ENCODE measurements at places on chromosomes 2 and 18.

GRCh38 chr2:47089083-47089464, 66.0 kb downstream of the STPG4 start:
- DNase-seq = no peak

GRCh38 chr2:142871396-142871795, 6.1 kb upstream of the KYNU start:
- DNase-seq = no peak

DNA sequence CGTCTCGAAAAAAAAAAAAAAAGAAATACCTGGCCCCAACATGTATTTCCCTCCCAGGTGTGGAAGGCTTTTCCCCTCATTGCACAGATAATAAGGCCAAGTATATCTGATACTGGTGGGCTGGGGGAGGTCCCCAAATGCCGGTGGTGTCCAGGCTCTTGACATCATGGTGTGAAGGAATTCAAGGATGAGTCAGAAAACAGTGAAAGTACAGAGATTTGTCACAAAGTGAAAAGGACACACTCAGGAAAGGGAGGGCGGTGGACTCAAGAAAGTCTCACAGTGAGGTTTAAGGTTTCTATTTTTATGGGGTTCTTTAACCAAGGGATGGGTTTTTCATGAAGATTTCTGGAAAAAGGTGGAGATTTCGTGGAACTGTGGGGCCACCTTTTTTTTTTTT, 37.8 kb upstream of the FZD5 start:
- no peak for DNase-seq

- DNase-seq = no peak
Observed at GRCh38 chr2:72415241-72415661, 267.6 kb upstream of the CYP26B1 start.

DNA sequence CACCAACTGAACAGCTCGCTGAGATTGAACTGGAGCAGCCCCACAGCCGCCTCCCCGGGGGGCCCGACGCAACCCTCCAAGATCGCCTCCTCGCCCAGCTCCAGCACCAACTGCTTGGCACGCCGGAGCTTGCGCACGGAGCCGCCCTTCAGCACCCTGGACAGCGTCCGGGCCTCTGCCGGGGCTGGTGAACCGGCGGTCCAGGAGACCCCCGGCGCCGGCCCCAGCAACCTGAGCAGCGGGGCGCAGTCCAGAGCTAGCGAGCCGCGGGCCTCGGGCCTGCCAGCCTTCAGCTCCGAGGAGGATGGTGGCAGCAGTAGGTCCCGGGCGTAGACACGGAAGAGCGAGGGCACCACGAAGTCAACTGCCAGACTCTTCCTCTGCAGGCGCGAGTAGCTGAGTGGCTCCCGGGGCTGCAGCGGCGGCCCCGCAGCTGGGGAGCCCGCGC, 1.2 kb downstream of the ALK start:
- no peak for DNase-seq

DNA sequence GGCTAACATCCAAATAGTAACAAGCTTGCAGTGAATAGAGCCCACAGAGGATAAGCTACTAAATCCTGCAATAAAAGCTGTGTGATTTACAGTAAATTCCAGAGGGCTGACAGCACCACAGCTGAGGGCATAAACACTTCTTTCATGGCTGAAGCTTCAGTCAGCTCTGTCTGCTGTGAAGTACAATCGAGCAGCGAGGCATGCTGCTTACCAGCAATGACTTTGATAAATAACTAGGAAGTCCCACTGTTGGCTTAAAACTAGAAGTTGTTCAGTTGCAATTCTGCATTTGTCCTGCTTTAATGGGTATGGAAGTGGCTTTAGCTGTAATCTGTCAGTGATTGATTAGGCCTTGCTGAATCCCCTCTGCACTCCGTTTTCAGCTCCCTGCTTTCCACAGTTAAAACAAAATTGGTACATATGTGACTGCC, 65.2 kb upstream of the FIGN start:
- no peak for DNase-seq

DNA sequence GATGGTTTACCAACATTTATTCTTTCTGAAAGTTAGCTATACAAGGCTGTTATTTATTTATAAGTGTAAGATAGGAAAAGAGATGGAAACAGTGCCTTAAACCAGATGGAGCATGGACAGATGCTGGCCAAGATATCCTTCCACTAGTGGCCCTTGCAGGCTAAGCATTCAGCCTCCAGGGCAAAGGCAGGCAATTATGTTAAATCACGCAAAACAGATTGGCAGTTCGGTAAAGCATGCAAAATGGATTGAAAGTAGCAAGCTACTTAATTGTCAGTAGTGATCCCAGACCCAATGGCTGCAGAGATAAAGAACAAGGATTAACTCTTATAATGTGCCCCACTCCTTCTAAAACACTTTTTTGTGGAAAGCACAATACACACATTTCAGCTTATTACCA, 105.4 kb upstream of the MAP4K3 start:
- DNase-seq = no peak

DNA sequence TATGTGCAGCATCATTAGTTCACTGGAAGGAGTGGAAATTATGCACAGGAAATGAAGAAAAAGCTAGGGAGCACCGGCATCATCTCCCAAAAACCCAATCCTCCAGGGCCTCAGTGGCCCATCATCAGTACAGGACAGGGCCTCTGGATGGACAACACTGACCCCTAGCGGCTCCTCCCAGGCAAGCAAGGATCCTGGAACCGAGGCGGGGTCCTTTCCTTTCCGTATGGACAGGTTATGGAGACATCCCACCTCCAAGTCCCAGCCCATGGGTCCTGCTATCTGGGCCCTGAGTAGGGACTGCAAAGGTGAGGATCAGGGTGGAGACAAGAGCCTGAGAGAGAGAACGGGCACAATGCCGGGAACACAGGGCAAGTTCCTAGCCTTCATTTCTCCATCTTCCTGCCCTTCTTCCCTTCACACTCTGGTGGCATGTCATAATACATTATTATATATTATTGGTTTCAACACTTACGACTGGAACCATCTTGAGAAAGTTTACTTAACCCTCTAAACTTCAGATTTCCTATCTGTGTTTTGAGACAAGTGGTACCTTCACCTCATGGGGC, 68.2 kb downstream of the ZNF516 start:
- no peak for DNase-seq

DNA sequence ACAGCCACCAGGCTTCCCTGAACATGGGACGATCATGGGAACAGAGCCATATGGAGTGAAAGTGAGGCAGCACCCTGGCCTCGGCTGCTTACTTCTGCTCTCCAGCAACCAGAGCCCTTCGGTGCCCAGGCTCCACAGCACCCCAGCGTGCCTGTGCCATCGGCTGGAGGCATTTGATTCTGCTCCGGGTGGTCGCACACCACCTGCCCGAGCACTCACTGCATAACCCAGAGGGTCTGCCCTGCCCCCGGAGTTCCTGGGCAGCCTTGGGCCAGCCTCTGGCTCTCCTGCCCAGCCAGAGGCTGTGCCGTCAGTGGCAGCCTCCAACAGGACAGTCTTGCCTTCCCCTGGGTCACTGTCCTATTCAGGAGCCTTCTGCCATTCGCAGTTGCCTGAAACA, 3.9 kb downstream of the ASTL start:
- no peak for DNase-seq

DNA sequence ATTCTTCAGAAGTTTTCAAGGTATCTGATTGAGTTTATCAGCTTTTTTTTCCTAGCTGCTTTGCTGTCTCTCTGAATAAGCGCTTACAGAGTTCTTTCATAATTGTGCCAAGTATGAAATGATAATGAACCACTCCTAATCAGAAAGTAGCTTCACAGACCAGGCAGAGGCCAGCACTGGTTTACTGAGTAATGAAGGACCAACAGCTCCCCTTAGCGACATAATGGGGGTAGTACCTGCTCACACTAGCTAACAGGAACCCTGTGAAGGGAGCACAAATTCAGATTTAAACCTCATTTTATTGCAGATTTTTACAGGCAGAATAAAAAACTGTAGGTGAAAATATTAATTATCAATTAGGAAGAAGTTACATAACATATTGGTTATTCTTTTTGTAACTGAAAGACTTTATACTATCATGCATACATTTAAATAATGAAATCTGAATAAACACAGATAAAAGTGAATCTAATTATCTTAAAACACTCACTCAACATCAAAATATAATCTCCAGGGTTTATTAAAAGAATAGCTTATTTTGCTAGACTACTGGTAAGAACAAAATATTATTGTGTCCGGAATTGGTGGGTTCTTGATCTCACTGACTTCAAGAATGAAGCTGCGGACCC, 53.7 kb upstream of the LRRC30 start:
- no peak for DNase-seq

DNA sequence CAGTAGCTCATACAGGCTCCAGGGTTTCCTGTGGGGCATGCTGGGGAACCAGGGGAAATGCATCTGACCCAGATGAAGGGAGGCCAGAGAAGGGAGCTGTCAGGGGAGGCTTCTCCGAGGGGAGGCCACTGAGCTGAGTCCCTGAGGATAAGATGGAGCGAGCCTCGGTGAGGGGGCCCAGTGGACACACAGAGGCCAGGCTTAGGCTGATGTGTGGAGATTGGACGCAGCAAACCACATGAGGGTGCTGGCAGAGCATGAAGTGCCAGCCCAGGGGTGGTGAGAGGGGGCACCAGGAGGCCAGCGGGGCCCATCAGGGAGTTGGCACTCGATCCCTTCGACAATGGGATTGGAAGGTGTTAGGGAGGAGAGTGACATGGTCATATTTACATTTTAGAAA, 235.0 kb downstream of the KLHL29 start:
- DNase-seq = no peak

GRCh38 chr2:11342551-11343367, 1.7 kb downstream of the ROCK2 start:
- no peak for DNase-seq

- peak; percentile 14 for DNase-seq
Observed at GRCh38 chr2:240232961-240233884, 92.8 kb upstream of the OTOS start.

DNA sequence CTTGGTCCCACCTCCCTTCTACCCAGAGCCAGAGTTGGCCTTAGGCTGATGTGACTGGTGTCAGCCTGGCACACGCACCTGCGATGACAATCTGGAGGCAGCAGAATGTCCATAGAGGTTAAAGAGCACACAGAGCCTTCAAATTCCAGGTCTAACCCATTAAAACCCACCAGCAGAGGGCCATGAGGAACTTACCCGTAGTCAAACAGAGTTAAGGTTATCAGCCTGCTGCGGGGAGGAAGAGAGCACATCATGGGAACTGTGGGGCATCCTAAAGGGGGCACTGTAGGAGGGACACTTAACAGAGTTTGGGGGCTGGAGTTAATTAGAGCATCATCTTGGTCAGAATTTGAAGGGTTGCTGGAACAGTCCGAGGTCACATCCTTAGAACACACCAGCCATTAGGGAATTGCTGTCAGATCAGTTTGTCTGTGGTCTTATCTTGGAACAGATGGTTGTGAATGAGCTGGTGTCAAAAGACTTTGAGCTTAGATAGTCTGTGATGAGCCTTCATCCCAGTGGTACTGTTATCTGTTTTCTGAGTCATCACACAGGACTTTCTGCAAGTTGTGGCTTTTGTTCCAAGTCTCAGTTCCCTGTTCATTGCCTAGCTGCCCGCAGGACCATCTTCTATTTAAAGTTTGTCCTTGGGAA, 248.6 kb downstream of the LOXHD1 start:
- no peak for DNase-seq

- no peak for DNase-seq
Observed at GRCh38 chr2:24730481-24730880, 62.7 kb downstream of the PTRHD1 start.

DNA sequence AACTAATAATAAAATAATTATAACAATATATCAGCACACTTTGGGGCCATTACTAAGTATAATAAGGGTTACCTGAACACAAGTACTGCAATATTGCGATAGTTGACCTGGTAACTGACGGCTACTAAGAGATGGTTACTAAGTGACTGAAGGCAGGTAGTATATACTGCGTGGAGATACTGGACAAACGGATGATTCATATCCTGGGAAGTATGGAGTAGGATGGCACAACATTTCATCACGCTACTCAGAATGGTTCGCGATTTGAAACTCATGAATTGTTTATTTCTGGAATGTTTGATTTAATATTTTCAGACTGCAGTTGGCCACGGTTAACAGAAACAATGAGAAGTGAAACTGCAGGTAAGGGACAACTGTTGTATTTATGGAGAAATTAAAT, 39.5 kb upstream of the FLACC1 start:
- DNase-seq = no peak

DNA sequence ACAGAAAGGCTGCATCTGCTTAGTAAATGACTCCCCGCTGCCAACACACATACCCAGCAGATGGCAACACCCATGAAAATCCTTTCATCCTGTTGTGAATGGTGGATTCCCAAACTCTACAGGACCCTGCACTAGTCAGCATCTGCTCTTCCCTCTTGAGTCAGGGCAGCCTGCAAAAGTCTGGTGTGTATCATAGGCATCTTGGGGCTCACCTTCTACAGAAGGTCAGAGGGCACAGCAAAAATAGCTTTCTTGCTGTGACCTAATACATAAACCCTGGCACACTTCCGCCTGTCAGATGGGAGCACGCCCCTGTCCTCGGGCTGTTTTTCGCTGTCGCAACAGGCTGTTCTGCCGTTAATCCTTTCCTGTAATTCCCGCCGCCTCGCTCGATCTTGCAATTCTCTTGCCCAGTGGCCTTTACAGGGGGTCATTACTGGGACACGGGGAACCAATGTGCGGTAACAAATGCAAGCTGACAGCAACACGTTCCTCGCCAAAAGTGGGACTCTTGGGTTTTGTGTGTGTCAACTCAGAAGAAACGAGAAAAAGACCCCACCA, 19.9 kb upstream of the SCYGR1 start:
- no peak for DNase-seq

GRCh38 chr18:53153281-53153680, 813.3 kb downstream of the DCC start:
- no peak for DNase-seq

- DNase-seq = no peak
Observed at GRCh38 chr2:145961846-145962245, 1441.9 kb upstream of the ZEB2 start.

GRCh38 chr2:237256887-237257286, 157.1 kb downstream of the COL6A3 start:
- no peak for DNase-seq

GRCh38 chr18:710418-711300, 1.8 kb downstream of the ENOSF1 start:
- no peak for DNase-seq

DNA sequence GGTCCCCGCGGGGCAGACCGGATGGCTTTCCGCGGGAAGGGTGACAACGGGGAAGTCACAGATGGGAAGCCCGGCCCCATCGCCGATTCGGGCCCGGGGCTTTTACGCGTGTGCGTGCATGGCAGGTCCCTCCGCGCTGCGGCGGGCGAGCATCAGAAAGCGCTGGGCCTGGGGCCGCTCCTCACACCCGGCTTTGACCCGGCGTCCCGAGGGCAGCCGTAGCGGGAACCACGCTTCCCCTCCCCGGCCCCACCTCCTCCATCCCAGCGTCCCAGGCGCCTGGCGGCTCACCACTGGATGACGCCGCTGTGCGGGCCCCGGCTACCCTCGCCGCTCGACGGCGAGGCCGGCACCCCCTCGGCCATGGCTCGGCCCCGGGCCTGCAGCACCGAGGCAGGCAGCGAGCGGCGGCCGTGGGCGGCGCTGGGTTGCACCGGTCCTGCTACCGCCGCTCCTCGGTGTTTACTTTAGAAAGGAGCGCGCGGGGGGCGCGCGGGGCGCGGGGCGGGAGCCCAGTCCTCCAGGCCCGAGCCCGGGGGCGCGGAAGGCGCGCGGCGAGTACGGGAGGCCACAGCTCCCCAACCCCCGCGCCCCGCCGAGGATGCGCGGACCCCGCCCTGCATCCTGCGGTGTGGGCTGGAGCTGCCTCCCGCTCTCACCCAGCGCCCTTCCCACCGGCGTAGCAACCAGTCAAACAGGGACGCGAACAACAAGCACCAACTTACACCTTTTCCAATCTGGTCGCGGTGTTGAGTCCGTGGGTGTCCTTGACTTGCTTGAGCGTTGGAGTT, 806 bp downstream of the RFX8 start:
- no peak for DNase-seq
